ENCODE measurements at places on chromosomes 16 and 17. TPM values are rescaled to one million over a fixed set of nuclear protein-coding genes. Genes with fewer than 3 reads are reported as not detected.

GRCh38 chr17:77429369-77429968 is 288.7 kb downstream of the SEC14L1 start:
- no peak for DNase-seq

GRCh38 chr17:64178011-64178825 is 48.3 kb upstream of the ERN1 start:
- no peak for DNase-seq

DNA sequence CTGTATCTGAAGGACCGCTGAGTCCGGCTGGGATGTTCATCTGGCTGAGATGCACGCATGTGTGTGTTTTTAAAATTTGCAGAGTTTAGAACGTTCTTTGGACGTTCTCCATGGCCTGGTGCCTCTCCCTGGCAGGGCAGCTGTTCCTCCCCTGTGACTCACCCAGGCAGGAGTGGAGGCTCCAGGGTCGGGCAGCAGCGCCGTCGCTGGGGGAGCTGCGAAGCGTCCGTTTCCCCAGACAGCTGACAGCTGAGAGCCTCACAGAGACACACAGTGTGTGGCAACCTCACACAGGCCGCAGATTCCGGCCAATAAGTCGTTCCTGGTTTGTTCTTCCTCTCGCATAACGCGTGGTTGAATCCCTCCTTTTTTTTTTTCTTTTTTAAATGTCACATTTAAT is 80.6 kb downstream of the OR1D5 start:
- peak; percentile 78 for DNase-seq

GRCh38 chr17:40605306-40605705 is 40.0 kb upstream of the CCR7 start:
- DNase-seq, result no peak

GRCh38 chr17:65220732-65221131 is 83.6 kb downstream of the RGS9 start:
- no peak for DNase-seq

DNA sequence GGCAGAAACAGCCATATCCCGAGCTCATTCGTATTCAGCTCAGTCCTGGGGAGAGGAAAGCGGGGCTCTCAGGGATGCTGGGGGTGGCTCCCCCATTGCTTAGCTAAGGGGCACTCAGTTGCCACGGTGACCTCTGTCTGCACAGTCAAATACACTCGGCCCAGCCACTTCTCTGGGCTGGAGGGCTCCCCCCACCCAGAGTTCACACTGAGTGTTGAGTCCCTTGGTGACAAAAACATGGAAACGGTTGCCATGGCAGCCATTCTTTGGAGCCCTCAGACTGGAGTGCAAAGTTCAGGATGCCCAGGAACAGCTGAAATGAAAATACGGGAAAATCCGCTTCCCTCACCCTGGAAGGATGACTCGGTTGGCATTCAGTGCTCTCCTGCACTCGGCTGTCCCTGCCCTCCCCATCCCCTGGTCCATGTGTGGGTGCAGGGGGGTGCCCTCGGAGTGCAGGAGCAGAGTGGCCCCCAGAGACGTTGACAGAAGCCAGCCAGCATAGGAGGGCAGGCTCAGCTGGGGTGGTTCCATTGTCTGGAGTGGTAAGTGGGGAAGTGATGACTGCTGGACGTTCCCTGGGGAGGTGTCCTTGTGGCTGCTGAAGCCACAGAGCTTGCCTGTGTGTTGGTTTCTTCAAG is 216.5 kb downstream of the NTN1 start:
- DNase-seq, result no peak

DNA sequence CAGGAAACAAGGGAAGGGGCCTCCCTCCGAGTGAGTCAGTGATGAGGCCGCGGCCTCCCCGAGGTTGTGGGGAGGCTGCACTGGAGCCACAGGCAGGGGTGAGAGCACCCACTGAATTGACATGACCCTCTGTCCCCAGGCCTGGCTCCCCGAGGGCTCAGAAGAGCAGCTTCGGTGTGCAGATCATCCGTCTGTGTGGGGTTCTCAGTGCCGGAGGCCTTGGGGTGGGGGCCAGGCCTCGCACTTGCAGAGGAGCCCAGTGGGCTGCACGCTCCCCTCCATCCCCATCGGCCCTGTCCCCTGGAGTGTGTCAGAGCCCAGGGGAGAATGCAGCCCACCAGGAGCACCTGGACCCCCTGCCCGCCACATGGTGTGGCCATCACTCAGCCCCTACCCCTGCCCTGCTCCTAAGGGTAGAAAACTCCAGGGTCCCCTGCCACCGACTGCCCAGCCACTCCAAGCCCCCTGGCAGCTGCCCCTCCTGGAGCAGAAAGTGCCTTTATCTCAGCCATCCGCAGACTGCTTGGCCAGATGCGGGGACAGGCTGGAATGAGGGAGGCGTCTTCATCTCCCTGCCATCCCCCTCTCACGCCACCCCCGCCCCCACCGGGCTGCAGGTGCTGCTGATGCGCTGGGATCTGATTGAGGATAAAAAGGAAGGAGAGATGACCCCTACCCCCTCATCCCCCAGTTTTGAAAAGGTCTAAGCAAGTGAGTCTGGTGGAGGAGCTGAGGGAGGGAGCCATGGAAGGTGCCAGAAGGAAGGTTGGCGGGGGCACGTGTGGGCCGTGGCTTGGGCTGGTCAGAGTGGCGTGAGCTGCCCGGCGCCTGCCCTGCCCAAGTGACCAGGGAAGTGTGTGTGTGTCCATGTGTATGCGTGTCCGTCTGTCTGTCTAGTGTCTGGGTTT is 358.3 kb downstream of the SEC14L1 start:
- DNase-seq, result peak; percentile 11

DNA sequence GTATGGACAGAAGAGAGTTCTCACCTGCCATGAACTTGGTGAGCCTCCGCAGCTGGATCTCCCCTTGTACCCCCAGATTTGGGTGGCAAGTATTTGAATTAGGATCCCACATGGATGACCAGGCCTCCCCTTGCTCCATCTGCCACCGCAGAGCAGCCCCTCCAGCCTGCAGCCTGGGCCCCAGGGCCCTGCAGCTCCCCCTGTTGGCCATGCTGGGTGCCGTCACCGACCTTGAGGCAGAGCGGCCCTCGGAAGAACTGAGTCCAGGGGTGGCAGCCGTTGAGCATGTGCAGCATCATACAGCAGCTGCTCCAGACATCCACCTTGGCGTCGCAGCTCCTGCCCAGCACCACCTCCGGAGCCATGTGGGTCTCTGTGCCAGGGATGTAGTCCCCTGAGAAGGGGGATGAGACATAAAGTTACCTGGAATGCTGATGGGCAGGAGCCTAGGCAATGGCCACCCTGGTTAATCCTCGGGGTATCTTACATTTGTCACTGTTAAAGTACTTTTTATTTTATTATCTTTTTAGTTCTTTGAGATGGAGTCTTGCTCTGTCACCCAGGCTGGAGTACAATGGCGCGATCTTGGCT is 9.0 kb upstream of the SPATA32 start:
- DNase-seq, result no peak

- no peak for DNase-seq
Observed at GRCh38 chr17:68820825-68821481, 134.2 kb downstream of the ABCA8 start.

- DNase-seq, result no peak
Observed at GRCh38 chr16:61797961-61798507, 238.2 kb downstream of the CDH8 start.

DNA sequence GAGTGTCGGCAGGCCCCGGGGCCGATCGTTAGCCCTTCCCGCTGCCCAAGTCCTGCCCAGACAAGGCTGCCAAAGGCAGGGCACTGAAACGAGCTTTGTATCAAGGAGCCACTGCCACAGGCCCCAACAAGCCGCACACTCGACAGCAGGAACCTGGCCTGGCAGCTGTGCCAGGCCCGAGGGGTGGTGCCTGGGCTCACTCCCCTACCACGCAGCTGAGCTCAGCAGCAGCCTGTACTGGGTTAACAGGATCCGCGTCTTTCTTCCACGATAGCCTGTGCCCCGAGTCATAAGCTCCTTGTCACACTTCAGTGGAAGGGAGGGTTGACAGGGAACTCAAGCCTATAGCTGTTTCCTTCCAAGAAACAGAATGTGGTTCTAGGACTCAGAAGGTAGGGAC is 87.9 kb downstream of the ABR start:
- no peak for DNase-seq

GRCh38 chr16:21645261-21645721 is 7.1 kb downstream of the IGSF6 start:
- DNase-seq, result no peak

Gene CYBA
- total RNA-seq, result 24.9 TPM

Gene KRTAP3-1
- total RNA-seq, result not detected

Gene BRIP1
- total RNA-seq, result 6.5 TPM

Gene MSI2
- 31.0 TPM for total RNA-seq

Gene CEP295NL
- 1.2 TPM for total RNA-seq

Gene TMC8
- total RNA-seq, result 0.41 TPM

Gene RHBDL1
- total RNA-seq, result 2.0 TPM

Gene TEX19
- total RNA-seq, result not detected

Gene UMOD
- total RNA-seq, result not detected
